ENCODE measurements at places on chromosomes 1 and 21.
A peak's percentile ranks its signal among the peaks of the same experiment; 100 is the strongest.

- DNase-seq, result no peak
Observed at GRCh38 chr1:20785907-20786252, 1.2 kb downstream of the HP1BP3 start.

GRCh38 chr1:214516434-214517326, 34.7 kb downstream of the PTPN14 start:
- DNase-seq, result no peak

DNA sequence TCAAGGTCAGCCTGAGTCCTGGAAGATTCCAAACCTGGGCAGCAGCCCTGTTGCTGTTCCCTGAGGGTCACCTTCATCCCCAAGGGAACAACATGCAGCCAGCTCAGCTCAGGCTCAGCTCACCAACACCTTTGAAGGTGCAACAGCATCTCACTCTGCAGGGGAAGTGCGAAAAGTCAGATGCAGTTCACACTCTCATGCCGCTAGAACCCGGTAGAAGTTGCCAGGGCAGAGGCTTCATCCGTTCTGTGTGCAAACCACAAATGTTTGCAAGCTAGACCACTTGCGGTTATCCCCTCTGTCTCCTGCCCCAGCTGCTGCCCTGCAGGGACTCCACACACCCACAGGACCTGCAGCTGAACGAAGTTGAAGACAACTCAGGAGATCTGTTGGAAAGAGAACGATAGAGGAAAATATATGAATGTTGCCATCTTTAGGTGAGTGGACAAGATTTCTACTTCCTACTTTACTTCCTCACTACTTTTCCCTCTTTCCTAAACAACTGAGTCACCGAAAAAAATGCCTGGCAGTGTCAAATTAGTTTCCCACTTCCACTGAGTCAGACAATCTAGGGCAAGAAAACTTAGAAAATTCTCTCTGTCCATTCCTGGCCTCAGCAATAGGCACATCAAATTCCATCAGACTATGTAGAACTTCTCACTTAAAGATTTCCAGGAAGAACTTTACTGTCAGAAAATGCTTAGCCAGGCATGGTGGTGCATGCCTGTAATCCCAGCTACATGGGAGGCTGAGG, 1.8 kb upstream of the FCRL6 start:
- peak; percentile 62 for DNase-seq

GRCh38 chr1:156746728-156747631, 4.5 kb downstream of the HDGF start:
- peak; percentile 84 for DNase-seq

GRCh38 chr1:7108251-7108650, 323.0 kb downstream of the CAMTA1 start:
- DNase-seq, result peak; percentile 1

GRCh38 chr21:38367646-38368045, 110.9 kb downstream of the KCNJ15 start:
- no peak for DNase-seq

DNA sequence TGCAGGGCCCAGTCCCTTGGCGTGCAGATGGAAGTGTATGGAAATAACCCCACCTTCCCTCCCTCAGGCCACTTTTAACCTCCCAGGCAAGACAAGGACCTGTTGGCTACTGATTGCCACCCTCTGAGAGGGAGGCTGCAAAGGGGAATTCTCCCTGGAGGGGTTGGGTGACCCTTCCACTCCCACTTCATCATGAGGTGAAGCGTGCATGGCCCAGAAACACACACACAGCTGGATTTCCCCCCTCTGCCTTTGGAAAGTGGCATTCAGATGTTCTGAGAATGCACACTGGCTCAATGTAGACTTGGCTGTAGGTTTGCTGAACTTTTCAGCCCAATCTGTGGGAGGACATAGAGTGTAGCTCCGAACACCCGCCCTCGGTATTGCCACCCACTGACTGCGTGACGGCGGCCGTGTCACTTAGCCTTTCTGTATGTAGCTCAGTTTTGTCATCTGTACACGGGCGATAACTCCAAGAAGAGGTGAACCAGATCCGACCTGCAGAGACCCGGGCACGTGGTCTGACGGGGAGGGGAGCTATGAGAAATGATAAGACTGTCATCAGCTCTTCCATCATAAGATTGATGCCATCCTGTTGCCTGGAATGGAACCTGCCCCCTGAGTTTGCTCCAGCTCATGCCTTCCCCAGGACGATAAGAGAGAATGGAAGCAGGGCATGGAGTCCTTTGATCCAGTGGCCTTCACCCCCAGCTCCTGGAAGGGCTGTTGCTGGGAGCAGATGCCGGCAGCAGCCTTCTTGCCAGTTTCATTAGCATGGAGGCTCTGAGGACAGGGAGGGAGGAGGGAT, 19.3 kb downstream of the MIIP start:
- no peak for DNase-seq

GRCh38 chr1:194476351-194476750, 1289.9 kb upstream of the B3GALT2 start:
- DNase-seq, result no peak

- DNase-seq, result peak; percentile 71
Observed at GRCh38 chr1:154327466-154328317, 2.4 kb downstream of the ATP8B2 start.

- no peak for DNase-seq
Observed at GRCh38 chr1:44289530-44289929, 65.5 kb downstream of the ERI3 start.

DNA sequence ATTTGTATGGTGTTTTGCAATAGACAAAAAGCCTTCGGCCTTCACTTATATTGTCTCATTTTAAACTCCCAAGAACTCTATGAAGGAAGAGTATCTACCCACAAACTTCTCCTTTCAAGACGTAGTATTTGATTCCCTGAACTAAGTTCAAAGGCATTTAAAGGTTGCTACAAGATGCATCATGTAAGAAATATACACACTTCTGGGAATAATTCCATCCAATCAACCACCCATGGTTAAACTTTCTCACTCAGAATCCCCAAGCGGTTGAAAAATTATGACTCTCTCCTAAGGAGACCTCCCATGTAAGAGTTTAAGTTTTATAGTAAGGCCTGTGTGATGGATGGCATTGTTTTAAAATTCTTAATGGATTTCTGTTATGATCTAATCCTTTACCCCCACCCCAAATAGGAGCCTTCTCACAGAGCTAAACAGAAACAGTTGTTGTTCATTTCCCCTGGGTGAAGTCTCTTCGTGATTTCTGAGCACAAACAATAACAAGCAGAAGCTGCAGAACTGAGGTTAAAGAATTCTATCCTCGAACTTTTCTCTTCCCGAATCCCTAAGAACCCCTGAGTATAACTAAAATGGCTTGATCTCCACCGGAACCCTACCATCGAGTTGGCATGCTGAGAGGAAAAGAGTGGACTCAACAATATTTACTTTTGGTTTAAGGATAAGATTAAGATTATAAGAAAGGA, 185.0 kb downstream of the TGFBR3 start:
- no peak for DNase-seq

GRCh38 chr1:62794053-62794452, 10.1 kb downstream of the ATG4C start:
- no peak for DNase-seq

DNA sequence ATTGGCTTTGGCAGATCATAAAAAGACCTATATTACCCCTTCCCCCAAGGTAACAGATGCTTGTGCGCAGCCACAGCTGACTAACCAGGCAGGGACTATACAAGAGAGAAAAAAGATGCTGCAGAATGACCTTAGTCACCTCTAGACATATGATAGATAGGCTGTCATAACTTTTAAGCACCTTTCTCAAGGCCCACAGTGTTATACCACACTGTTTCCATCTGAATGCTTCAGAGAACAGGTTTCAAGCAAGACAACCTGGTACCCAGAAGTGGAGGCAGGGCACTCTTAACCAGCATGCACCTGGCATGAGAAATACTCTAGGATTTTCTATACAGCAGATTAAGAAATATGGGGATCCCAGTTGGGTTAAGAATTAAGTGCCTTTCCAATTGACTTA, 12.8 kb upstream of the OVAAL start:
- DNase-seq, result no peak

- no peak for DNase-seq
Observed at GRCh38 chr21:36202726-36203602, 46.3 kb downstream of the DOP1B start.

GRCh38 chr1:112501810-112502641, 6.7 kb upstream of the WNT2B start:
- DNase-seq, result peak; percentile 57
